ENCODE measurements at places on chromosomes 2 and 18.

- DNase-seq: no peak
Measured at GRCh38 chr2:45700407-45701013, 49.0 kb downstream of the PRKCE start.

GRCh38 chr2:216394881-216395280 is 17.4 kb upstream of the SMARCAL1 start:
- no peak for DNase-seq

DNA sequence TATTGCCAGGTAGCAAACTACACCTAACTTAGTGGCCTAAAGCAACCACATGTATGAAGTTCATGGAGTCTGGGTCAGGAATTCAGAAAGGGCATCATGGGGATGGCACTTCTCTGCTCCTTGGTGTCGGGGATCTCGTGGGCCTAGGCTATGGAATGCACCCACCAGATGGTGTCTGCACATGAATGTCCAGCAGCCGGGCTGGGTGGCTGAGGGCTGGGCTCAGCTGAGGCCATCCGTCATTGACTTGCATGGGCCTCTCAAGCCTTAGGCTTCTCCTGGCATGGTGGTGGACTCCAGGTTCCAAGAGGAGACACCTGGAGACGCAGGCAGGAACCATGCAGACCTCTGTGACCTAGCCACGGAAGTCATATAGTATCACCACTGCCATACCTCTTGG is 26.0 kb upstream of the RPL31 start:
- DNase-seq: no peak

- no peak for DNase-seq
Measured at GRCh38 chr2:45781464-45781811, 130.0 kb downstream of the PRKCE start.

DNA sequence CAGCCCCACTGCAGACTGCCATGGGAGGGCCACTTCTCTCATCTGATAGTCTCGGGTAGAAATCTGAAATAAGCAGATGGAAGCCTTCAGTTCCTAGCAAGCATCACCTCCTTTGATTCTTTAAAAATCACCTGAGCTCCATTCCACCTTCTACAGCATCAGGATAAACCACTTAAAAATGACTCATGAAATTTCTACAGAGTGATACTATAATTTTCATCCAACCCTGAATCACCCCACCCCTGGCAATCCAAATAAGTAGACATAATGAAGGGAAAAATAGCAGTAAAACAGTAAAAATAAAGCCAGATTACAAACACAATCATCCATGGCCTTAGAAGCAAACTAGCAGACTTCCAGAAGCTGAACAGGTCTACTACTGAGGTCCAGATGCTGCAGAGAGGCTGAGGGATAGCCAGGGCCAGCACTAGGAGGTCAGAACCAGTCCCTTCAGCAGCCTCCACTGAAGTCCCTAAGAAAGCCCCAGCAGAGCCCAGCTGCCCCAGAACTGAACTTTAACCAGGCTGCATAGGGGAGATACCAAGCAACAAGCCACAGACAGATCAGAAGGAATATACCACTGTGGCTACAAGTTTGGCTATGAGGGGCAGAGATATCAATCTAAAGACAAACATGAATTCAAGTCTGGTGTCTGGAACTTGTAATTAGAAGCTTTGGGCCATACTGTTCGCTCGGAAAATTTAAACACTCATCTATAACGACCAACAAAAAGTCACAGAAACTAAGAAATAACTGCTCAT is 54.7 kb upstream of the RNU4ATAC start:
- no peak for DNase-seq

- no peak for DNase-seq
Measured at GRCh38 chr2:96120991-96121390, 4.6 kb upstream of the ADRA2B start.

- DNase-seq: no peak
Measured at GRCh38 chr2:240921995-240922244, 15.8 kb downstream of the CROCC2 start.

DNA sequence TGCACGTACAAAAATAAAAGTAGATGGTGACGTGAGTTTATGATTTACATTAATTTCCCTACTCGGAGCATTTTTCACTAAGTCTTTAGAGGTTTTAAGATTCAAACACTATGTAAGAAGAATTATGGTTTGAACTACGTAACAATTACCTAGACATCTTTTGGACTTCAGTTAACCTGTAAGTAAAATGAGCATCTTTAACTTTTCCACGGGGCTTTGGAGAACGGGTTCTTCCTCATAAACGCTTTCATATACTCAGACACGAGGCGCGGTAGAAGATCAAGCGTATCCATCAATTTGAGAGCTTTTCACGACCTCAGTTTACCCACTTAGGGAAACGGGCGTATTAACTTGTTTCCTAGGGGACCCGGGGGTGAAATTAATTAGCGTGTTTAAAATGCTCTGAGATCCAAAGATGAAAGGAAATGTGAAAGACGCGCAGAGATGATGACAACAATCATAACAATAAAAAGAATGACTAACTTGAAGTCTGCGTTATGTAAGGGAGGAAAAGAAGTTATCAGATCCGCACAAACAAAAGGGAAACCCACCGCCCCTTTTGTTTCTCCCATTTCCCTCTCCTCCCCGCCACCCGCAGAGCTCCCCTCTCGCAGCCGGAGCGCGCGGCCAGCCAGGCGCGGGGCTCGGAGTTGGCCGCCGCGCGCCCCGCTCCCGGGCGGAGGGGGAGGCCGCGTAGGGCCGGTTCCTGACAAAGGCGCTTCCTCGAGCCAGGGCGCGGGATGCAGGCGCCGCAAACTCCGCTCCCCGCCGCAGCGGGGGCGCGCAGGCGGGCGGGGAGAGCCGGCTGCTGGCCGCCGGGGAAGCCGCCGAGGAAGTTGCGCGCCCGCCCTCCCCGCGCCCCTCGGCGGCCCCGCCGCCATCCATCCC is 807 bp downstream of the PELI1 start:
- DNase-seq: no peak

DNA sequence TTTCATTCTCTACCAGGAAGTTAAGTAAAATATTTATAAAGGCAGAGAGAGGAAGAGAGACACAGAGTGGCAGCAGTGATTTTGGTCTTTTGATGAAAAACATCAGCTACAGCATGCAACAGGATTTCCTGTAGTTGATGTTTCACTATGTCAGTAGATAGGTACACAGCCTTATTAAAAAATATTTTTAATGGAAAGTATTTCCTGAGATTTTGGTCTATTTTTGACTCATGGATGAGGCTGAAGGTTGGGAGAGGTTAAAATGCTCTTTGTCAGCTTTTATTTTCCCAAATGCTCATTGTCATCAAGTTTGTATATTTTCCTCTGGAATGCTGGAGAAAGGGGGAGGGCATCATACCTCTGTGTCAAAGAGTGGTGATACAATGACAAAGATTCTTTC is 1112.5 kb downstream of the CBLN2 start:
- DNase-seq: no peak

DNA sequence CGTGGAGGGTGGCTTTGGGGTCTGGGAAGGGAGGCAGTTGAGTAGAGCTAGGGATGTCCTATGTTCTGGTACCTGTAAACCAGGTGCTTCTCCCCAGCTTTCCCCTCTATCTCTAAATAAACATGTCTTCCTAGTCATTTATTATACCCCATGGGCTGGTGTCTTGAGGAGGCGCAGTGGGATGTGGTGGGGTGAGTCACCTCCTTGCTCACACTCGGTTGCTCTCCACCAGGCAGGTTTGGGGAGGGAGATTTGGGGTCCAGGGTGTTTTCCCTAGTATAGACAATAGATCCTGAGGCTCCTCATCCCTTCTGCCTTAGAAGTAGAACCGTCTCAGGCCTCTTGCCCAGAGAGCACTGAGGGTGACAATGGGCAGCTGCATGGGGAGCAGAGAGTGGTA is 5.1 kb downstream of the PSD4 start:
- no peak for DNase-seq

DNA sequence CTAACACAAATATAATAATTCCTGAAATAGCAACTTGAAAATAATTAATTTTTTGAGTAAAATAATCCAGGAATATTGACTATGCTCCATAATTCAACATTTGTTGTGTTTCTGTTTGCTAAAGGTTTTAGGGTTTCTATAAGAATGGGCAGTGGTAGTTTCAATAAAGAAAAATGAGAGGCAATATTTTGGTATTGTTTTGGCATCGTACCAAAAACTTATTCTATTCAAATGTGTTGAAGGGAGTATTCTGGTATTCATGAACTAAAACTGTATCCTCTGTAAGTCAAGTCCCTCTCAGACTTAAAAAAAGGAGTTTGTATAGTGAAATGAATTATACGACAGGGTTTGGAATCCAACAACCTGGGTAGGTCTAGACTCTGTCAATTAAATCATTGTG is 1245.6 kb upstream of the CELF4 start:
- DNase-seq: no peak

- no peak for DNase-seq
Measured at GRCh38 chr2:224865016-224865415, 148.9 kb upstream of the CCDC195 start.

DNA sequence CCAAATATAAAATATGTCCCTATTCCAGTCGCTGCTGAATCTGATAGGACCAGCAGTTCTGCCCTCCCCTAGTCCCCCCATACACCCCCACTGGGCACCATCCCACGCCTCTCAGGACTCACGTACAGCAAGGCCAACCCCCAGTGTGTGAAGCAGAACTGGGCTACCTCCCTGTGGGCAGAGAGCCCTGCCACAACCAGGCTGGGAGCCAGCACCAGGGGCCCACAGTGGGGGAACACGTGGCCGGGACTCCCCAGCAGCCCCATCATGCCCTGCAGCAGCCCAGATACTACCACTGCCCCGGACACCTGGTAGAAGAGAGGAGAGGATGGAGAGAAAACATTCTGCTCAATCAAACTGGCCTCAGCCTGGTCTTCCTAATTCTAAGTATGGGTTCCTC is 1.3 kb downstream of the SLC23A3 start:
- no peak for DNase-seq

DNA sequence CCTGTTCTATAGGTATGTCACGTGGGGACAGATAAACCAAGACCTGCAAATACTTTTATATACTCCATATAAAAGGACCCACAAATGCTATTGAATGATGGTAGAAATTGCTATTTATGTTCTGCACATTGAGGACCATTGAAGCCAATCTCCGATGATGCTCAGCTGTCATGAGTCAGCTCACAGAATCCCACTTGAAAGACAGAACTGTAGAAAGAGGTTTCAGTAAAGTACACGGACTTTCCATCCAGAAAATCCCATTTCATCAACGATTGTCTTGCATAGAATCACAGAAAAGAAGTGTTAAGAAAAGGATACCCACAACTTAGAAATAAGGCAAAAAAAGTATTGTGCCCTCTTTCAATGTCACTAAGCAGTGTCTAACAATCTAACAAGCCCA is 169.0 kb upstream of the COPS8 start:
- no peak for DNase-seq
